ENCODE measurements at places on chromosomes 7 and 10.

GRCh38 chr10:97464226-97464625 lies 18.3 kb downstream of the ZDHHC16 start:
- no peak for DNase-seq

- no peak for DNase-seq
These were observed 82.2 kb downstream of the RAB11FIP2 start for GRCh38 chr10:117964536-117964935.

DNA sequence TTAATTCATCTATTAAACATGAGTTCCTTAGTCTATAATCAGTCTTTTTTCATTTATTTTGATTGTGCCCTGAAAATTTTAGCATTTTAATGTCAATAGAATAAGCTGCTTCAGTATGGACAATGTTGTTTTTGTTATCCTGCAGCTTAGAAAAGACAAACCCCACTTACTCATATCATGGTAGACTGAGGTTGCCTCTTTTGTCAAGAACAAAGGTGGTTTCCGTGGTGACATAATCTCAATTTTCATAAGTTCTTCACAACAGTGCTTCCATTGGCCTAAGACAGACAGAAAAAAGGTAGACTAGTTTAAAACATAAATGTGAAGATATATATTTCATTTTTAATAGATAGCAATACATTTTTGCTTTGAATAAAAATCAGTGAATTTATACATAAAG lies 69.1 kb downstream of the RTKN2 start:
- no peak for DNase-seq

GRCh38 chr10:6162589-6163356 lies 40.0 kb upstream of the PFKFB3 start:
- no peak for DNase-seq

GRCh38 chr10:71312811-71313789 lies 6.0 kb upstream of the SLC29A3 start:
- peak; percentile 58 for DNase-seq

GRCh38 chr7:32631021-32631420 lies 135.7 kb downstream of the AVL9 start:
- DNase-seq = no peak

GRCh38 chr7:51644216-51644615 lies 327.6 kb upstream of the COBL start:
- no peak for DNase-seq

DNA sequence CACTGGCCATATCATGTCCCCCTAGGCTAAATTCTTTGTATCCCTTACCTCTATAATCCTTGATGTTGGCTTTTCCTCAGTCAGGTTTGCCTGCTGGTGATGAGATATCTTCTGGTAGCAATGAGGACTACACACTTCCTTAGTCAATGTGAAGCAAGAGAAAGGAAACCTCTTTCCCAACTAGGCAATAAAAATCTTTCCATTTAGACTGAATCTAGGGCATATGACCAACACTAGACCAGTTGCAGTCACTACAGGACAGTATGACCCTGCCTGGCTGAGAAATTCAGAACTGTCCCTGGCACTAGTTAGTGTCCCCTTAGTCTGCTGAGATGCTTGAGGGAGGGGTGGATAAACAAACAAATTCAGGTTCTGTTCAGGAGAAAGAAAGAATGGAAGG lies 142.6 kb downstream of the RNLS start:
- no peak for DNase-seq

- peak; percentile 25 for DNase-seq
These were observed 104.9 kb upstream of the FAM180A start for GRCh38 chr7:135853499-135853898.

DNA sequence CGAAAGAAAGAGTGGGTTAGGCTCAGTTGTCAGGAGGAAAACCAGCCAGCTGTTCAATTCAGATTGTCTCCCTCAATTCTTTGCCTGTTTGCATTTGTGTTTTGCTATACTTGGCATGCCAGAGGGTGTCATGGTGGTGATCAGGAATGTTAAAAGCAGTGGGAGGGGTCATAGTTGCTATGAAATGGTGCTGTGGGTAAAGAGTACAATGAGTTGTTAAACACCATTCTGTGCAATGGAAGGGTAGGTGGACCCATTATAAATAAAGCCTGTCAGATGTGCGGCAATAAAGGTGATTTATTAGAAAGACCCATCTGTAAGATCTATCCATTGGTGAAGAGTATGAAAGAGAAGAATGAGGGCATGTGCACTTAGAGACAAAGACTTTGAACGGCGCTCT lies 82.2 kb downstream of the MRPL32 start:
- DNase-seq = no peak

- no peak for DNase-seq
These were observed 107.2 kb upstream of the INHBA start for GRCh38 chr7:41809940-41810576.

DNA sequence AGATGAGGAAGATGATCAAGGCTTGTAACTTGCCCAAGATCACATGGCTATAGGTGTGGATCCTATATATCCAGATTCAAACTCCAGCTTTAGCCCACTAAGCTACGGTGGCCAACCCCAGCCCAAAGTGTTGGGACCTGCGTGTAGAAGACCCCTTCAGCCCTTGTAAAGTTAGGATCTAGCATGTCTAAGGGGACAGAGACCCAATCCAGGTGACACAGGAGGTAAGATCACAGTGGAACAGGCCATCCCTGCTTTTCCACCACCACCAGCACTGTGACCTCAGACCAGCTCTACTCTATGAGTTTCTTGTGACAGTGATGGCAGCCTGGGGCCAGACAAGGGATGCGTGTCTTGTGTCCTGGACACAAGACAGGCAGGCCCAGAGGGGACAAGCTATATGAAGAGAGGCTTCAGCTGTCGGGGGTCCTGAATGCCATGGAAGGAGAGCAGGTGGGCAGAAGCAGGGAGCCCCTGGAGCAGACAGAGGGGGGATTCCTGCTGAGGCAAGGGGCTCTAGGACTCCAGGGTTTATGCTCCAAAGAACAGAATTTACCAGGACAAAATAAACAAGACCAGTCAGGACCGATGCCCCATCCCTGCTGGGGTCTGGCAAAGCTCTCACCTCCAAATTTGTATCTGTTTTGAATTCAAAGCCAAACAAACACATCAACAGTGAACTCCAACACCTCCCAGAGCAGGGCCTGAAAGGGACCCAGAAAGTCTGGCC lies 10.4 kb downstream of the GPRIN2 start:
- no peak for DNase-seq

DNA sequence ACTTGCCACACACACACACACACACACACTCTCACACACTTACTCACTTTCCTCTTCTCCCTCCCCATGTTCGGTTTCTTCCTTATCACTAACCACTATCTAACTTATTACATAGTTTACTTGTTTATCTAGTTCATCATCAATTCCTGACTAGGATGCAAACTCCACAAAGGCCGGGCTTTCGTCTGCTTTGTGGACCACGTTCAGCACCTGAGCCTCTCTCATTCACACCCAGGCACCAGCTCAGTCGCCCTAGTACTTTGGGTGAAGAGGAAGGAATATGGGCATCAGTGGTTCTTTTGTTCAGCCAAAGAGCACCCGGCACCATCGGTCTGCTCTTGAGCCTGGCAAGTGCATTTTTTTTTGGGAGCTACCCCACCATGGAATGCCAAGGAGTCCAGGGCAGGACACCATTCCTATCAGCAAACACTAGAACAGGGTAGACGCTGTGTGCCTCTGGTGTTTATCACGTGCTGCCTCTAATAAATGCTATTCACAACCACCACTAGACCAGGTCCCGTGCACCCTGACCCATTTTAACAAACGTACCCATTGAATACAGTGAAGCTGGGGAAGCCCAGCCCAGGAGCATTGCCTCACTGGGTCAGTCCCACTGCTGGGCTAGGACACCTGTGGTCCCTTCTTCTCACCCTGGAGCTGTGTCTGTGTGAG lies 2.2 kb downstream of the C10orf67 start:
- no peak for DNase-seq

DNA sequence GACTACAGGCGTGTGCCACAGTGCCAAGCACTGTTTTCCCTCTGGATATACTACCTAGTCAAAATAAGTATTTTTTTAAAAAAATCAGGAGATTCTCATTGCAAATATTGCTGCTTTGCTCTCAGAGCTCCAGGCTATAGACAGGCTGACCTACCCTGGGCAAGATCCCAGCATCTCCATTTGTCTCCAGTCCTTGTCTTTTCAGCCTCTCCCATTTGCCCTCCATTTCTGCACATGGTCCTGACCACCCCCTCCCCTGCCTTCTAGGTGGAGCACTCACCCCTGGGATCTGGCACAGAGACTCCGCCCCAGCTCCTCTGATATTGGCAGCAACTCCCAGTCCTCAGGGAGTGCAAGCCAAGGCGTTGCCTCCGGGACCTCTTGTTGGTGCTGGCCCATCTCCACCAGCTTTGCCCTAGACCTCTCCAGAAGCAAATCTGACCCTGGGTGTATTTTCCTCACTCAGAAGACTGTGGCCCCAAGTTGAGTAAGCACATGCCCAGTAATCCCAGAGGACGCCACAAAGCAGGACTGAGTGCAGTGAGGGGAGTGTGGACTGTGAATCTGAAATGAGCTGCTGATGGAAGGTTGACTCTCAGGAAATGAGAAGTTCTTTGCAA lies 120.6 kb downstream of the MTPAP start:
- no peak for DNase-seq

- DNase-seq = no peak
These were observed 23.6 kb upstream of the FGL2 start for GRCh38 chr7:77223261-77223660.

DNA sequence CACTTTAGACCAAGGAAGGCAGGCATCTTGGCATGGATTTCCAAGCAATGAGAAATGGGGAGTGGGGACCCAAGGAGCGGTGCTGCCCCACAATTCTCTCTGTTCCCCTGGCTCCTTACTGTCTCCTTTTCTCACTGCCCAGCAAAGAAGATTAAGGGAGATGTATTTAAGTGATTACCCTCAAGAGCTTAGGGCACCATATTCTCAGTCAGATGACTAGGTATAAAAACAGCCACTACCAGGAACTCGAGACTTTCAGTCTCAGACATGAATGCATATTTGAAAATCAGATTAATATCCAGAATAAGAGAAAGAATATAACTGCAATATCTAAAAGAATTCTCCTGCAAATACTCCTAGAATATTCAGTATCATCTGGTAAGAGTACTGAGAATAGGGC lies at the start of gene ABLIM1:
TSS of gene ABLIM1 (minus strand) at position 101 of the 400 bp plus-strand sequence. CDS start at position 26, 75 bp downstream.
- no peak for DNase-seq

DNA sequence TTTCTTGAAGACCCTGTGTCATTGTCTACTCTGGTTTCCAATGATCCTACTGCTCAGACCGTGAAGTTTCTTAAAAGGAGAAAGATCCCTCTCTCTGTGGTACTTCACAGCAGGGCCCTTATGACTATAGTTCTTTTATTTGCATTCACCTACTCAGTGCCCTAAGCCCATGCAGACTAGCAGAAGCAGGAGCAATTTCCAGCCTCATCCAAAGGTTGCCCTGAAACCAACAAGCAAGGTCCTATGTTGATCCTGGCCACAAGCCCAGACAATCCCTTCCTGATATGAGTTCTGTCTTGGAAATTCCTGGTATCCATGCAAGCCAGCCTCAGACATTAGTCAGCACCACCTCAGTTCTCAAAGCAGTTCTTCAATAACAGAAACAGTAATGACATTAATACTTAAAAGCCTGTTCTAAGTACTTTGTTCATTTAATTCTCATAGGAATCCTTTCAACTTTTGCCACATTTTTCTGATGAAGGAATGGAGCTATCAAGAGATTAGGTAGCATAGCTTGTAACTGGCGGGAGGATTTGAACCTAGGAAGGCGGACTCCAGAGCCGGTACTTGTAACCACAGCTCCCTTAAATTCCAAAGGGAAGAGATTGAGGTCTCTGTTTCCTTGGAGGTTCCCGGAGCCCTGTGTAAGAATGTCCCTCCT lies 58.1 kb upstream of the ST8SIA6 start:
- peak; percentile 92 for DNase-seq

DNA sequence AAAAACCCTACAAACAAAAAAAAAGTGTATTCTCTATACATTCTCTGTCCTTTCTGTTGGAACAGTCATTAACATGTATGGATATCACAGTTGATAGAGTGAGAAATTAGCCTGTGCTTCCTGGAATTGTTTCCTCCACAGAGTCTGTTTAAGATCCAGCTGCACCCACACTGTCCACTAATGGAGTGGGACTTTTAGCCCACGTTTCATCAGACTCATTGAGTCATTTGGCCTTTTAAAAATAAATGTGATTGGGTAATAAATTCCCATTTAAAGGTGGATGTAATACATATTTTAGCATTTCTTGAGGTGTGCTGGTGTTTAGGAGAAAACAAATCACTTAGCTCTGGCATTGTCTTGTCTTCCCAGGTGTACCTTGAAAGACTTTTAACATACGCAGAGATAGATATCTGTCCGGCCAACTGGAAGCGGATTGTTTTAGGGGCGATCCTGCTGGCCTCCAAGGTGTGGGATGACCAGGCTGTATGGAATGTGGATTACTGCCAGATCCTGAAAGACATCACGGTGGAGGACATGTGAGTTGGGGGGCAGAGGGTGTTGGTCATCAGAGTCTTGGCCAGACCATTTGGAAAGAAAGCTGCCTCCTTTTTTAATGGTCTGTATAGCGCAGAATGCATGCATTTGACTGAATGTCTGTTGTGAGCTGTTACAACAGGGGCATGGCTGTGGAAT lies 52.3 kb upstream of the GJD4 start:
- no peak for DNase-seq

- DNase-seq = no peak
These were observed 221.0 kb upstream of the FZD1 start for GRCh38 chr7:91043186-91043585.

DNA sequence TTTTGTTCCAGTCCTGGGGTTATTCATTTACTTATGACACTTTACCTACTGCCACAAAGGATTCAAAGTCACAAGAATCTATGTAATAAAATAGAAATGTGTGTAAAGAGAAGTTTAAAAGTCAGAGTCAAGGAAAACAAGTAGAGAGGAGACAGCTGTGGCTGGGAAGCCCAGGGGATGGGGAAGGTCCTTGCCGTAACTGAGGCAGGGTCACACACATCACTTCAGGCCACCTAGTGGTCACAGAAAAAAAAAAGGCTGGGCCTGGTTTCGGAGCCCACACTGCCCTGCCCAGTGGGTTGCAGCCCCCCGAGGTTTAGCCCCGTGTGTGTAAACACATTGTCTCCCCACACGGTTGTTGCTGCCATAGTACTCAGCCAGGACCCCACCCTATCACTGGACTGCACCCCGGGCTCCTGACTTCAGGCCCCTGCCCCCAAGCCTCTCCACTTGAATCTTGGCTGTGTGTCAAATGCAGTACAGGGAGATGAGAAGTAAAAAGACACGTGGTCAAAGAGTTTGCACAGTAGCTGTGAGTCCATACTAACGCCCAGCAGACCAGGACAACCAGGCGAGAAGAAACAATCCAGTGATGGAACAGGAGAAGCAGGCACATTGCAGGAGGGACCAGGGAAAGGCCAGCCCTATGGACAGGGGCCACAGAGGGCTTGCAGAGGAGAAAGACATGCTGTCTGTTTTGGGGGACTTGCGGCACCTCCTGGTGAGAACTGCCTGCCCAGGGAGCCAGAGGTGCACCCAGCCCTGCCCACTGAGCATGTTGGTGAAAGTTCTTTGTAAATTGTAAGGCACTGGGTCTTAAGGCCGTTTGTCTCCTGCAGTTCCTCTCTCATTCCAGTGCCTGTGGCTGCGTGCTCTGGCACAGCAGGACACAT lies 91.4 kb upstream of the MACROH2A2 start:
- no peak for DNase-seq

Measured in fibroblast of skin of left quadriceps (primary cell).